Activated T-cell treated with anti-CD3 and anti-CD28 coated beads, Interleukin-2, amount 50 U/mL, for 4 hours (primary cell): ENCODE measurements at places on chromosomes 11 and 22. TPM values are rescaled to one million over a fixed set of nuclear protein-coding genes. Genes with fewer than 3 reads are reported as not detected.

Gene IFITM1
- 120 TPM for total RNA-seq

DNA sequence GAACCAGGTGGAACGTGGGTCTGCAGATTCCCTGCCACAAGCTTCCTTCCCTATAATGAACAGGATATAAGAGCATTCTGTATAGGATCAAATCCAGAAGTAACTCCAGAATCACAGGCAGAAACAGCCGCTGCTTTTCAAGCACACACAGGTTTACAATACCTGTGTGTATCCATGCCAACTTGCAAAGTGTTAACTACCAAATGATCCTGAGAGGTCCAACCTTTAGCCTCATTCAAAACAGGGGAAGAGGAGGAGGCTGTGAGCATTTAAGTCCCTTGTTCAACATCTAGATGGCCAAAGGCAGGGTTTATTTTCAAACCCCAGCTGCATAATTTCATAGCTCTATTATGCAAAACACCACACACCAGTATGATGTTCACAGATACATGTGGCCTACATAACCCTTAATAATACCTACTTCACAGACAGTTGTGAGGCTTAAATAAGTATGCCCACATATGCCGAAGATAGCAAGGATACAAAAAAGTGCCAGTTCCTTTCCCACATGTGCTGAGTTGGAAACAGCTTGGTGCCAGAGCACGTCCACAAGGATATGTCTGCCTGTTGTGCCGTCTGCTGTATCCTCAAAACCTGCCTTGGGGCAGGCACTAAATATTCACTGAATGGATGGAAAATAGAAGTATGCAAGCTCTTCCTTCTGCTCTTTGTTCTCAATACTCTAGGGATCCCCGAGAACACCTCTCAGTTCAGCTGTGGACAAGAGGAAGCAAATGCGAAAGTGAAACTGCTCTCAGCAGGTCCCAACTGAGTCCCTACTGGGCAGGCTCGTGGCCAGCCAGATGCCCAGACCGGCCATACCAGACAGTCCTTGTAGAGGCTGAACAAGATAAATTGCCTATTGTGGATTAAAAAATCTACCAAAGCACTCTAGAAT is 66.8 kb downstream of the LARGE1 start:
- no peak for DNase-seq

- DNase-seq = no peak
Measured at GRCh38 chr11:117020869-117021564, 77.2 kb downstream of the SIK3 start.

GRCh38 chr11:123478352-123478987 is 48.4 kb downstream of the GRAMD1B start:
- DNase-seq = no peak

- no peak for DNase-seq
Measured at GRCh38 chr11:995752-996420, 40.6 kb downstream of the MUC6 start.

GRCh38 chr11:89235083-89235482 is 57.4 kb downstream of the TYR start:
- no peak for DNase-seq

- DNase-seq = no peak
Measured at GRCh38 chr11:3216027-3216525, 2.5 kb downstream of the MRGPRG start.

GRCh38 chr11:34288492-34288891 is 69.3 kb downstream of the ABTB2 start:
- no peak for DNase-seq

DNA sequence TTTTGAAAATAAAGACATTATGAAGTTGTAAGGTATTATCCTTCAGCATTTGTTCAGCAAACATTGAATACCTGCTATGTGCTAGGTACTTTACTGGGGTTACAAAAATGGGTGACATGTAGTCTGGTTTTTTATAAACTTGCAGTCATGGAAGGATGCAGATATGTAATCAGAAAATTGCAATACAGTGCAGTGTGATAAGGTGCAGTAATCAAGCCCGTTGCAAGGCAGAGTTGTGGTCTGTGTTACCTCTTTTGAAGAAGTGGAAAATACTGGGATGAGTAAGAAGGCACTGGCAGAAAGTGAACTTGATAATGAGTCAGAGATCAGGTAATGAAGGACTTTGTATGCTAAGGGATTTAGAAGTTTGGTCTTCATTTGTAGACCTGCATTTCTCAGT is 8.1 kb downstream of the FBXO7 start:
- no peak for DNase-seq

DNA sequence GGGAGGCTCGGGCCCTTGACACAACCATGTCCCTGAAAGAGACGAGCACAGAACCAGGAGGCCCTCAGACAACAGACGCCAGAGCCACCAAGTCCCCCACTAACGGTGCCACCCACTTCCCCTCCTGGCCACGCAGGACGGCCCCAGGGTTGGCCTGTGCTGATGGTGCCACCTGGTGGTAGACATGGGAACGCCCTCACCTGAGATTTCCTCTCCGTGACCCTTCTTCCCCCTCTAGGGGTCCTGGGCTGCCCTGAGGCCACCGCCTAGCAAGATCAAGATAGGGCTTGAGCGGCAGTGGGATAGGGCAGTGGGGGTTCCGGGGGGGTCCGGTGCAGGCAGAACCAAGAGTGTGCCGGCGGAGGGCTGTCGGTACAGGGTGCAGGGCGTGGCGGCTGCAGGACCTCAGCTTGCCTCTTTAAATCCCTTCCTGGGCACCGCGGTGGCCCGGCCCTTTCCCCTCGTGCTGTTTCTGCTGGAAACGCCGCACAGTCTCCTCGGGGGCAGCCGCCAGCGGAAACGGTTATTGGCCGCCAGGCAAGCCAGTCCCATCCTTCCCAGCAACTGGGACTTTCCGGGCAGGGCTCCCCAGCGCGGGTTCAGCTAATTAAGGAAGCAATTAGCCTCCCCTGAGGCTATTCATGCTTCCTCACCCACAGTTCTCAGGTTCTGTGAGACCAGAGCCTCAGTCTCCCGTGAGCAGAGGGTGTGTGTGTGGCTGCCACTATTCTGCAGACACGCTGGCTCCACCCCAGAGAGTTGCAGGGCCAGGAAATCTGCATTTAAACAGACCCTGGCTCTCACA is 5.5 kb upstream of the NFAM1 start:
- DNase-seq = peak; percentile 86

DNA sequence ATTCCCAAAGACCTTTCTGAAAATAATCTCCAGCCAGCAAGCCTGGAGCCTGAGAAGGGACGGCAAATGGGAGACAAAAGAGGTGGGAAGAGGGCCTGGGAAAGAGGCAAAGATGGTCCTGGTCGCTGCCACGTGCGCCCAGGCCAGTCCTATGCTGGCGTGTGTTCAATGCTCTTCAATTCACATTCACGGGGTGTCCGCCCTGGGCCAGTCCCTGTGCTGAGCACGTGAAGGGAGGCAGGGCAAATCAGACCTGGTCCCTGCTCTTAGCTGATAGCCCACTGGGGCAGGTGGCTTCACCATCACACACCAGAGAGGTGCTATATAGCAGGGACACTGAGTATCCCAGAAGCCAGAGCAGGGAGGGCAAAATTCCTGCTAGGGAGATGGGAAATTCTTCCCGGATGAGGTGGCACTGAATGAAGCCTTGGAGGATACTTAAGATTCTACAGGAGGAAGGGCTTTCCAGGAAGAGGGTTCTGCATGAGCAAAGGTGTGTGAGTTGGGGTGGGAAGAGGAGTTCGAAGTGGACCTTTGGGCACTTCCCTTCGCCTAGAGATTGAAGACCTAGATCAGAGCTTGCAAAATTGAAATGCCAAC is 148.2 kb downstream of the CHST1 start:
- no peak for DNase-seq

DNA sequence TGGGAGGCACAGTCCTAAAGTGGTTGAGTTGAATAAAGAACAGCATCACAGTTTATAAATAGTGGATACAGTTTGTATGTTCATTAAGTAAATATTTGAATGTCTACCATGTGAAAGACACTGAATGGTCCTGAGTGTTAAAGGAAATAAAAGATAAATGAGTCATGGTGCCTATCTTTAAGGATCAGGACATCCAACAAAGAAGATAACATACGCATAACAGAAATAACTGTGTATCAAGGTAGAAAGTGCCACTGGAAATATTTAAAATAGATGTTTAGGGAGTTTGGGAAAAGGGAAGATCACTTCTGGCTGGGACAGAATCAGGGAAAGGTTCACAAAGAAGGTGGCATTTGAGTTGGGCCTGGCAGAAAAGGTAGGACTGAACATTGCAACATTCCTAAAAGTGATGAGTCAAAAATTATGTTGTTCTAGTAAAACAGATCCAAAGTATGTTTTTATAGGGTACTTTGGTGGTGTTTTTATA is 41.5 kb downstream of the CSTPP1 start:
- no peak for DNase-seq

DNA sequence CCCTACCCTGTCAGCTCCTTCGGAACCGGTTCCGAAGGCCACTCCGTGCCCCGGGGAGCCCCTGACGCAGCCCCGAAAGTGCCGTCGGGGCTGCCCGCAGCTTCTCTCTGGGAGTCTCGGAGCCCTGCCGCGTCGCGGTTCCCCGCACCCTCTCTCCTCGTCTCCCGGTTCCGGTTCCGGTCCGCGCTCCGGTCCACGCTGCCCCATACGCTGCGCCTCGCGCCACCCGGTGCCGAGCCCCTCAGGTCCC is 618 bp downstream of the MTA2 start:
- peak; percentile 40 for DNase-seq

GRCh38 chr11:12111549-12112520 is 1.4 kb downstream of the MICAL2 start:
- DNase-seq = no peak

Gene CD3G
- total RNA-seq = 86.4 TPM

DNA sequence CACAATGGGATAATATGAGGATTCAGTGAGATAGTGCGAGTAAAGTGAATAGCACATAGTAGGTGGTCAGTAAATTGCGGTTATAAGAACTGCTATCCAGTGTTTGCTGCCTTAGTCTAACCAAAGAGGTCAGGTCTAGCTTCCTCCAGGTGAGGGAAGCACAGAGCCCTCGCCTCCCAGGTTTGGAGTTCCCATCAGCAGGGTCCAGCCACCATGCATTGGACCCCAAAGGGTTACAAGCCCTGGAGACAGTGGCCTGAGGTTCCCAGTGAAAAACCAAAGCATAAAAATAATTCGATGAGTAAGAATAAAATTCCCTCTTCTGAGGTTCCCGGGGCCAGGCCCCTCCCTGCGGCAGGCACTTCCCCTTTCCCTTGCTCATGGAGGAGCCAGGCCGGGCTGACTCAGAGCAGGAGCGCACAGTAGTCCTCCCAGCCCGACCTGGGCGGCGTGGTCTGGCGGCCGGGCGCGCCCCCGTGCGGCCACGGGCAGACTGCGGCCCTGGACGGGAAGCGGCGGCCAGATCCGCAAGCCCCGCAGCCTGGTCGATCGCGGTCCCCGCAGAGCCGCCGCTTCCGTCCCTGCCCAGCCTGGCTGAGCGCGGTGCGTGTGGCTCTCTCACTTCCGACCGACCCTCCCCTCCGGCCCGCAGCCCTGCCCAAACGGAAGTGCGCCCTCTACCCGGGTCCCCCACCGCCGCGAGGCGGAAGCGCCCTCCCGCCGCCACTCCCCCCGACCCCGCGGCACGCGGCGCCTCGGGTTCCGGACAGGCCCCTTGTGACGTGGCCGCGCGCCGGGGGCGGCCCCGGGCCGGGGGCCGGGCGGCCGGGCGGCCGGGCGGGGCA is at the start of gene SLC39A13:
SLC39A13 (plus strand) TSS at position 845 of the 845 bp plus-strand sequence. CDS start 1,505 bp downstream, outside the sequence.
- DNase-seq = peak; percentile 90

Gene UBQLN3
- not detected for total RNA-seq

DNA sequence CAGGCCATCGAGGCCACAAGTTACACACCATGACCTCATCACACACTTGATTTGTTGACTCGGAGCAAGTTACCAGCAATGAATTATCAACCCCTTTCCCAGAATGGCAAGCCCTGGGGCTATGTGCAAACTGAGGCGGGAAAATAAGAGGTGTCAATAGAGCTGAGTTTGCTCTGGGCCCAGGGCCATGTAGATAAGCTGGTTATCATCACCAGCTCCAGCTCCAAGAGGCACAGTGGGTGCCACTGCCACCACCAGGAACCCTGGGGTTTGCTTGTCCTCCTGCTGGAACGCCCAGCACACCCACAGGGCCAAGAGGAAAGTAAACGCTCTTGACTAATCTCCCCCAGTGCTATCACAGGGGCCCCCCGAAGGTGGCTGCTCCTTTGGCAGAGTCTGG is 13.0 kb upstream of the VPS37C start:
- no peak for DNase-seq

Gene POU2AF3
- total RNA-seq = not detected

- no peak for DNase-seq
Measured at GRCh38 chr11:30774496-30775232, 188.5 kb upstream of the MPPED2 start.

Gene CLMP
- total RNA-seq = 0.11 TPM
